ENCODE measurements at places on chromosomes 12 and 14. TPM values are rescaled to one million over a fixed set of nuclear protein-coding genes. Genes with fewer than 3 reads are reported as not detected.

IQSEC3 gene
- total RNA-seq: not detected

DNA sequence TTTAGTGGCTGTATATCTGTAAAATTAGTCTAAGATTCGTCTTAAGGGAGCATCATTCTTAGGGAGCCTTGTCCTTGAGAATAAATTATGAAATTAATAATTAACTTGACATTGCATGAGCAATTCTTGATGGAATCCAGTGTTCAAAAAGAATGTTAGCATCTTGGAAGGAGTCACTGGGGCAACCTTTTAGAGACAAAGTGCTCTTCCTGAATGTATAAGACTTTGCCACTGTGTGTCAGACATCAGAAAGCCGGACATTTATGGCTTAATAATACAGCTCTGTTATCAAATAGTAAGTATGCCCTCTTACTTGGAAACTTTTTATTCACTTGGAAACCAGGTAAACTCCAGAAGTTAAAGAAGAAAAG lies 83.3 kb downstream of the CCER1 start:
- no peaks in the 10 kb centered on the region for H3K4me1 ChIP-seq
- no peak overlapping the region for H3K27ac ChIP-seq
- H3K36me3 ChIP-seq: no peaks in the 10 kb centered on the region
- H3K4me3 ChIP-seq: no peak overlapping the region

DNA sequence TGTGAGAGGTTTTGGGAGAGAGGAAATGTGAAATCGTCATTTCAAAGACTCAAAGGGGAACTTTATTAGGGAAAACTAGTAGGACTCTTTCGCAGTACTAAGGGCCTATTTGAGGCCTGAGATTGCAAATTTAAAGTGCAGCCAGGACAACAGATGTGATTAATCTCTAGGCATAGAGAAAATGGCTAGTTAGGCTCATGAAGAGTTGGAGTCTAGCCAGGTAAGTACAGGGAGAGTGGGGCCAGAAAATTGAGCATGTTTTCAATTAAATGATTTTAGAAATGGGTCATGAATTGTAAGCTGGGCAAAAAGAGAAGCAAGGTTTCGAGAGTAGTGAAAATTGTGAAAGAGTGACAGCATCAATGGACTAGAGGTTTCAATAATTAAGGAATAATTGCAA lies 91.9 kb upstream of the LMNTD1 start:
- H3K36me3 ChIP-seq: no peaks in the 10 kb centered on the region
- no peak overlapping the region for H3K4me3 ChIP-seq
- no peaks in the 10 kb centered on the region for H3K4me1 ChIP-seq
- no peak overlapping the region for H3K27ac ChIP-seq
- no peaks in the 10 kb centered on the region for H3K27me3 ChIP-seq

DNA sequence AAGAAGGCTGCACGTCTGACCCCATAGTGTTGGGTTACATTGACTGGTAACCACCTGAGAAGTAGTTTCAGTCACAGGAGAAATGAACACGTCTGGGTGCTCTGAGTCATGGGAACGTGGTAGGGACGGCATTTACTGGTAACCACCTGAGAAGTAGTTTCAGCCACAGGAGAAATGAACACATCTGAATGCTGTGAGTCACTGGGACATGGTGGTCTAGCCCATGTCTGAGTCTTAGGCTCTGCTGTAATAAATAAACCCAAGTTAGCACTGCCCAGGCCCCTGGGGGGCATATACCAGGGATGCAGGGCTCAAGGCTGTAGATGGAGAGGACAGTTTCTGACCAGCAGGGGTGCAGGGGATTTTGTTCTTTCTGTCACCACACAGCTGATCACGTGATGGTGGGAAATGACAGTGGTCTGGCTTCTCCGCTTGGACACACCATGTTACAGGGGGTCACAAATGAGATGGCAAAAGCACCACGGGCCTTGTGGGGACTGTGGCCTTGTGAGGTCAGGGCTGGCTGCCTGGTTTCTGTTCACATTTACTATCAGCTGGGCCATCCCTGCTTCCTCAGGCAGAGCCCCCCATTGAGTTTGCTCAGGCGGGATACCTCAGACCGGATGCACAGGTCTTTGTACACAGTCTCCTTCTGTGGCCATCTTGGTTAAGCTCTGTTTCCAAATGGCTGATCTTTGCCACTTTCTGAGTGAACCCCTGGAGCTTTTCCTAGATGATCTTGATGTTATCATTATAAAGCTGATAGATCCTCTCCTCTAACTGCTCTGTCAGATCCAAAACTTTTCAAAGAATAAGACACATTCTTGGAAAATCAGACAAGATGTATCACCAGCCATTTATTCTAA lies 9.8 kb upstream of the C12orf42 start:
- no peak overlapping the region for H3K4me3 ChIP-seq
- no peaks in the 10 kb centered on the region for H3K4me1 ChIP-seq
- H3K27ac ChIP-seq: no peak overlapping the region
- no peaks in the 10 kb centered on the region for H3K27me3 ChIP-seq
- H3K36me3 ChIP-seq: no peaks in the 10 kb centered on the region

GRCh38 chr12:80938397-80938796 lies 663 bp upstream of the LIN7A start:
- H3K27me3 ChIP-seq: no peaks in the 10 kb centered on the region
- H3K4me3 ChIP-seq: no peak overlapping the region
- no peaks in the 10 kb centered on the region for H3K4me1 ChIP-seq
- H3K36me3 ChIP-seq: no peaks in the 10 kb centered on the region

All from IMR-90 (cell line).